ENCODE measurements at places on chromosomes 2 and 18. TPM values are rescaled to one million over a fixed set of nuclear protein-coding genes. Genes with fewer than 3 reads are reported as not detected.

Gene IL1B
- not detected for total RNA-seq

Gene CHST9
- total RNA-seq = 8.3 TPM

Gene CD302
- 21.9 TPM for total RNA-seq

Gene CBLN2
- not detected for total RNA-seq

Gene ARHGEF33
- 0.62 TPM for total RNA-seq

Gene SLC5A7
- total RNA-seq = 0.11 TPM

Gene RGPD3
- total RNA-seq = 0.16 TPM

Gene EFHD1
- total RNA-seq = 26.3 TPM

Gene ICA1L
- total RNA-seq = 4.6 TPM

Gene ILKAP
- 26.2 TPM for total RNA-seq

Gene GAREM2
- 1.4 TPM for total RNA-seq

Gene C2orf92
- total RNA-seq = 1.1 TPM

Gene TPO
- 5.2 TPM for total RNA-seq

Gene COL3A1
- 72.7 TPM for total RNA-seq

Gene HAAO
- 1.9 TPM for total RNA-seq

Gene ADRA2B
- total RNA-seq = 6.9 TPM

Gene CCDC85A
- 5.3 TPM for total RNA-seq

Gene TUBA3E
- total RNA-seq = 80.0 TPM

Gene STK25
- 97.4 TPM for total RNA-seq

Gene SPHKAP
- total RNA-seq = 107 TPM

Gene LRRTM4
- total RNA-seq = 0.92 TPM

Gene DLGAP1
- total RNA-seq = not detected

Gene LYPD6B
- not detected for total RNA-seq

Gene DSC3
- total RNA-seq = 0.08 TPM

Gene ST6GAL2
- 0.38 TPM for total RNA-seq

Gene GAL3ST2
- not detected for total RNA-seq

Gene UNC80
- total RNA-seq = not detected

Gene NEU2
- not detected for total RNA-seq

Gene LYG2
- total RNA-seq = not detected

Gene TWIST2
- total RNA-seq = 2.6 TPM

Gene INHBB
- 7.1 TPM for total RNA-seq

Gene VWA3B
- 0.38 TPM for total RNA-seq

Gene SPP2
- total RNA-seq = not detected

Gene REG3G
- total RNA-seq = not detected

Gene CD8B2
- not detected for total RNA-seq

Gene NOL4
- total RNA-seq = not detected

Gene KIF3C
- 3.1 TPM for total RNA-seq

Gene MPP4
- total RNA-seq = not detected

Gene GORASP2
- 57.1 TPM for total RNA-seq

Gene IKZF2
- 4.7 TPM for total RNA-seq

Gene SLC66A2
- total RNA-seq = 29.3 TPM

Gene IL36B
- total RNA-seq = not detected

Gene ZEB2
- 89.0 TPM for total RNA-seq

Gene SANBR
- 6.9 TPM for total RNA-seq

Gene ANKRD53
- total RNA-seq = 0.54 TPM

Gene AQP12B
- not detected for total RNA-seq

Gene ITPRID2
- 64.5 TPM for total RNA-seq

Gene RGPD6
- 5.0 TPM for total RNA-seq
